GM06990 (cell line): ENCODE measurements at places on chromosomes 12 and 14.

DNA sequence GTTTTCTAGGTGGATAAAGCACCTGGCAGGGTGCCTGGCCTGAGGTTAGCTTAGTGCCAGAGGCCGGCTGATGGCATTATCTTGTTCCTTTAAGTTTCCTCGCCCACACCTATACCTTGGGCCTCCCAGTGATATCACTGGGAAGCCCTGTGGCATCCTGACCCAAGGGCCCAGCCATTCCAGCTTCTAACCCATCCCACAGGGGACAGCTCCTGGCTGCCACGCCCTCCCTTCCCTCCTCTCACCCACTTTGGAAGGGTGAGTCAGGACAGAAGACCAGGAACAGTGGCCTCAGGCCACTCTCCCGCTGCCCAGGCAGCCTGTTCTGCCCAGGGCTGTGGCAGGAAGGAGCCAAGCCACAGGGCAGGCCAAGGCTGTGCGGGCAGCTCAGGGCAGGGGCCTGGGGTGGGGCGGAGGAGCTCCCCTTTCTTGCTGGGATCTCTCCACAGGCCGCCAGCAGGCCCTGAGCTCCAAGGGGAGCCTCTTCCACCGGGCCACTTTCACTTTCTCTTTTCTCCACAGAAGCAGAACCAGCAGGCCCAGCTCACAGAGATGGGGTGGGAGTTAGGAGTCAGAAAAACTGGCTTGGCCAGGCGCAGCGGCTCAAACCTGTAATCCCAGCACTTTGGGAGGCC is 75.1 kb downstream of the IRF2BPL start:
- peak; percentile 55 for DNase-seq

DNA sequence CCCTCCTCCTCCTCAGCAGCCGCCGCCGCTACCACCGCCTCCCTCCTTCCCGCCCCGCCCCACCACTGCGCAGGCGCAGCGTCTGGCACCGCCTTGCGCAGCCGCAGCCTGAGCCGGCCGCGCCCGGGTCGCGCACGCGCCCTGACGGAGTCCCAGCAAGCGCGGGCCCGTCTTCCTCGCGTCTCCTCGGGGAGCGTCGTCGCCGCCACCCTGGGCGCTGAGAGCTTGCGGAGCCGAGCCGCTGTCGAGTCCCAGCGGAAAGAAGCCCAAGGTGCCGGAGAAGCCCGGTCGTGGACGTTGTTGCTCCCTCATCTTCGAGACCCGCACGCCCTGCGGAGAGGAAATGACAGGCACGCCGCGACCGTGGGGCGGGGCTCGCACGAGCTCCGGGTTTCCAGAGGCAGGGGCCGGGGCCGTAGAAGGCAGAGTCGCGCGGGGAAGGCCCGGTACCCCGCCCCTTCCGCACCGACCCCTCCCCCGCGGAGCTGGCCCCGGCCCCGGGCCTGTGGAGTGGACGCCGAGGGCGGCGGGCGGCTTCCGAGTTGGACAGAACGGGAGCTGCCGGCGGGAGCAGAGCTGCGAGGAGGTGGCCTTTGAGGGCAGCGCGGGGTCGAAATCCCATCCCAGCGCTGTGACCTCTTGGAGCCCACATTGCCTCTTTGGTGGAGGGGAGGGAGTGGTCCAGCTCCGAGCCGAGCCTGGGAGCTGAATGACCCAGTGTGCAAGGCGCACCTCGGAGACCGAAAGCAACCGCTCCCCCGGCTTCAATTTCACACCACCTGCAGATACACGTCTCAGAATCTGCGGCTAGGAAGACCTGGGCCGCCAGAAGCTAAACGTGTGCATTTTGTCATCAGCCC is 469 bp upstream of the RAB35 start:
- peak; percentile 96 for DNase-seq

GRCh38 chr12:94149119-94149780 is 873 bp downstream of the PLXNC1 start:
- DNase-seq: peak; percentile 88

GRCh38 chr12:65823513-65824375 is 539 bp upstream of the HMGA2 start:
- peak; percentile 8 for DNase-seq

DNA sequence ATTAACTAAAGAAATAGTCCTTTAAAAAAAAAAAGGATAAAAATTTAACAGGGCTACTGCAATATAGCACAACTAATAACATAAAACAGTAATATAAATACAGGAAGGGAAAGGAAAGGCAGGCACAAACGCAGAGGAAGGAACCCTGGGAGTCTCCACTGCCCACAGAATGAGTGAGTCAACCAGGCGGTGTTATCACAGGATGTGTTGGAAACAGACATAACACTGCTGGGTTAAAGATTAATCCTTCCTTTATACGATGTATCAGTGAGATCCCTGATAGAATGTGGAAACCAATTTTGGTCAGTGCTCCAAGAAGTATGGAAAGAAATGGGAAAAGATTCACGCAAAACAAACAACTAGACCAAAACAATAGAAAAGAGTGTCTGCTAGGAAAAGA is 47.9 kb downstream of the FGD6 start:
- DNase-seq: no peak

- DNase-seq: no peak
These were observed 795.2 kb downstream of the SLC16A7 start for GRCh38 chr12:60391051-60391450.

- no peak for DNase-seq
These were observed 49.4 kb upstream of the RIN3 start for GRCh38 chr14:92464156-92464555.

- DNase-seq: no peak
These were observed 3.9 kb upstream of the GPX2 start for GRCh38 chr14:64946310-64947045.

DNA sequence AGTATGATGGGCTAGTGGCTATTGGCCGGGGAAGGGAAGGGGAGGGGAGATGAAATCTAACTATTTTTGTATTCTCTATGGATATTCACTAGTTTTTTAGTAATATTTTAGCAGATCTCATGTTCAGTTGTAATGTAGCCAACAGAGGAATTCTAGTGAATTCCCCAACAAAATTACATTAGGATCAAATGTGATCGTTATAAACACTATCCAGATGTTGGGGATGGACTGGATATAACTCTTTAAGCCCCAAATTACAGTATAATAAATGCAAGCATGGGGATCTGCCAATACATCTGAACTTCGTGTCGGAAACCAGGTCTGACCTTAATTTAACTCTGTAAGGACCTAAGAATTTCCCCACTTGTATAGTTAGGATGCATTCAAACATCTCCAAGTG is 21.5 kb downstream of the LLPH start:
- DNase-seq: no peak

GRCh38 chr12:56661979-56662638 is 16.3 kb upstream of the ATP5F1B start:
- DNase-seq: no peak

DNA sequence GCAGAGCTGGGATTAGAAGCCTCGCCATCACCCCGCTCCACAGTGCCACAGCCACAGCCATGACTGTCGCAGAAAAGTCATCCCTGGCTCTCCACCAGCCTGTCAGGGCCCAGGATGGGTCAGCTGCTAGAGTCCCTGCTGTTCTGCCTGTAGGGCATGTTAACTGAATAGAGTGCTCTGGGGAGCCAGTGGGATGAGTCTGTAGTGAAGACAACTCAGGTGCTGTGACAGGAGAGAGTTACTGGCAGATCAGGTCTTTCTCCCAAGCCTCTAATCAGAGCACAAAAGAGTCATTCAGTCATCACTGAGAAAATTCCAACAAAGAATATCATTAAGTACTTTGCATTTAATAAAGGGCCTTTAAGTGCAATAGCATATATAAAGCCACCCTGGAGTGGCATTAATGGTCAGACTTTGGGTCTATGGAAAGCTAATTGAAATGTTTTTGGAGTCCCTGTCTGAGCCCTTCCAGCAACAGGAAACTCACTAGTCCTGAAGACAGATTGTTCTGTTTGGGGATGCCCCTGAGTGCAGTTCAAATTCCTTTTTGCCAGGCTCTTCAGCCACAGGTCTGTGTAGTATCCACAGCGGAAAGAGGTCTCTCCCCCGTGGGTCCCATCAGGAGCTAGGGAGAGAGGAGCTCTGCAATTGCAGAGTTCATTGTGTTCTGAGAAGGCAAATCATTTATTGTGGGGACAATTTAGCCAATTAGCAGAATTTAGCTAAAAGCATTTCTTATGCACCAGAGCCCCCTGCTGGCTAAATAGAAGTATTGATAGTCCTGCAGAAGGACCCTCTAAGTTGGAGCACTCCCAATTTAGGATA is 45.2 kb upstream of the C14orf132 start:
- no peak for DNase-seq

GRCh38 chr14:35963209-35963608 is 137.1 kb downstream of the BRMS1L start:
- no peak for DNase-seq

DNA sequence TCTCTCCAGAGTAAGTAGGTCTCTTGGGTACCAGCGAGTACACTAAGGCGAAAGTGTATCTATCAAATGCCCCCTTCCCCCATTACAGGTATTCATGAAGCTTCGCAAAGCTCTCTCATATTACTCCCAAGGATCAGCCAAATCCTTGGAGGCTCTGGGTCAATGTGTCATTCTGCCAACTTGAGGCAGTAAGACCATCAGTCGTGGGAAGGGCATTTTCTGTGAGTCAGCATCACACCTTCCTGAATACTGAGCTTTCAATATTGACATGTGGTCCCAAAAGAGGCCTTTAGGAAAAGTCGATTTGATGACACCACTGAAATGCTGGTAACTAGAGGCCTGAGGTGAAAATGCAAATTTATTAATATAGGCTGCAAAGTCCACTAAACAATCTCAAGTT is 323.9 kb downstream of the LRIG3 start:
- DNase-seq: no peak

DNA sequence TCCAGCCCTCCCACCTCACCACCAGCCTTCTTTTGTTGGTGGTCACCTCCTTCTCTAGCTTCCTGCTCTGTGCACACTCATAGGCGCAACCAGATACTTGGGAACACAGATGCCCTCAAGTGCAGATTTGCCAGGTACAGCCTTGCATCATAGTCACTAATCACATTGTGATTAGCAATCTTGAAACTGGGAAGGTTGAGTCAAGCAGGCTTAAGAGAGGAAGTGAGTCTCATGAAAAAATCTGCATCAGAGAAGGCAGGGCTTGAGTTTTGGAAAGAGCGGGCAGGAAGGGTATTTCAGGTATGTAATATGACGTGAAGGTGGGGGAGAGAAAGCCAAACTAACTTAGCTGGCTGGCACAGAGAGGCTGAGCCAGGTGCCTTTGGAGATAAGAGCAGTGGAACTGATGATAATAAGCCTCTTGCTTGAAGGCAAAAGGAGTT is 2.7 kb upstream of the RABGGTA start:
- peak; percentile 73 for DNase-seq

GRCh38 chr12:26770239-26771070 is 62.5 kb downstream of the ITPR2 start:
- no peak for DNase-seq

GRCh38 chr12:52585946-52586345 is 12.3 kb upstream of the KRT74 start:
- no peak for DNase-seq

- no peak for DNase-seq
These were observed 145.3 kb downstream of the CACNA1C start for GRCh38 chr12:2198005-2198501.

- no peak for DNase-seq
These were observed 172.9 kb downstream of the CEP128 start for GRCh38 chr14:80768646-80769045.

- no peak for DNase-seq
These were observed 260.6 kb upstream of the GARIN6 start for GRCh38 chr12:99386907-99387306.

DNA sequence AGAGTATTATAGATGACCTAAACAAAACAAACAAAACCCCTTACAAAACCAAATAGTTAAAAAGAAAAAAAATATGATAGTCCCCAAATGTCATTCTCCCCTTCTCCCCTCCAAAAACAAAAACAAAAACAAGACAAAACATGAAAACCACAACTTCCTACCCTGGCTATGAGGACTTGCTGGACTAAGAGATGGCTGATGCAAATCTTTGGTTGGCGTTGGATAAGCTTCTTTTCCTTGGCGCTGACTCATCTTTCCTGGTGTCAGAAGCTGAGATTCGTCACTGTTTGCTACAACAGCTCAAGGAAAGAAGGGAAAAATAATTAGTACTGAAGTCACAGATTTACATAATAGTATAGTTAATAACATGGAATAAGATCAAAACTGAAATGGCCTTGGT is 102.5 kb upstream of the BBS10 start:
- DNase-seq: no peak

- no peak for DNase-seq
These were observed 564.0 kb downstream of the TRHDE start for GRCh38 chr12:72836194-72836593.

DNA sequence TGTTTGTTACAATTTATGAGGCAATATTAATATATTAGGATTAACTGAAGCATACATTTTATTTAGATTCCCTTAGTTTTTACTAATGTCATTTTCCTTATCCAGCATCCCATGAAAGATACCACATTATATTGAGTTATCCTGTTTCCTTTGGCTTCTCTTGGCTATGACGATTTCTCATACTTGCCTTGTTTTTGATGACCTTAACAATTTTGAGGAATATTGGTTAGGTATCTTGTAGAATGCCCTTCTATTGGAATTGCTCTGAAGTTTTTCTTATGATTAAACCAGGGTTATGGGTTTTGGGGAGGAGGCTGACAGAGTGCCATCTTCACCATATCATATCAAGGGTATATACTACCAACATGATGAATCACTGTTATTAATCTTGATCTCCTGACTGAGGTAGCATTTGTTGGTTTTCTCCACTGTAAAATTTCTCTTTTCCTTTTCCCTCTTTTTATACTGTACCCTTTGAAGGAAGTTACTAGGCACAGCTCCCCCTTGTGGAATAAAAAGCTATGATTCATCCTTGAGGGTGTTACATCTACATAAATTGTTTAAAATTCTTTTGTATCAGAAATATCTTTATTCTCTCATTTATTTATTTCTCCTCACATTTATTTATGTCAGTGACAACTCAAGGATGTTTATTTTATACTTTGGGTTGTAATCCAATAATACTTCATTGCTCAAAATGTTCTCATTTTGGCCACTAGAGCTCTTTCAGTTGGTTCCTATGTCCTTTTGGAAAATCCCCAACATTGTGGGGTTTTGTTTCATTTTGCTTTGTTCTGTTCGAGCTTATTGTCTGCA is 239.0 kb downstream of the SLC16A7 start:
- no peak for DNase-seq

DNA sequence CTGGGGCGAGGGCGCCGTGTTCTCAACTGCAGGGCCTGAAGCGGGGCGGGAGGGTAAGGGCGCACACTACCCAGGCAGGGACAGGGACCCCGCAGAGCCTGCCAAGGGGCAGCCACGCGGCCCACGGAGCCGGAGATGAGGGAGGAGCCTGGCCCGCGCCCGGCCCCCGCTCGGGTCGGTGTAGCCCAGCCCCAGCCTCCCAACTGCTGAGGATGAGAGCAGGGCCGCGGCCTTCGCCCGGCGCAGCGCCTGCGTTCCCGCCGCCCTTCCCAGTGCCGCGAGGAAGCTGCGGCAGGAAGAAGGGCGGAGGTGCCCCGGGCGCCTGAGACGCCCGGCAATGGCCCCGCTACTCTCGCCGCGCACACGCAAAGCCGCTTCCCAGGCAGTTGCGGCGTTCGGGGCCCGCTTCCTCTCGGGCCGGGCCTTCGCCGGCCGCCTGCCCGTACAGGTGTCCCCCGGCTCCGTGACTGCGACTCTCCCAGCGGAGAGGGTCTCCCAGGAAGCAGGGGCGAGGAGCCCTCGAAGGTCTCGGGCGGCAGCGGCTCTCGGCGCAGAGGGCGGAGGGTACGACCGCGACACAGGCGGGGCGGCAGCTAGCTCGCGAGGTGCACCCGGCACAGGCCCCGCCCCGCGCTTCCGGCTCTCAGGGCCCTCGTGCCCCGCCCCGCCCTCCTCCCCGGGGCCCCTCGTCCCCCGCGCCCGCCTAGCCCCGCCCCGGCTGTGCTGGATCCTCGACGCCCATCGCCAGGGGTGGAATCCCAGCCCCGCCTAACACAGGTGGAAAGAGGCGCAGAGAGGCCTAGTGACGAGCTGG is 24.8 kb upstream of the YY1 start:
- peak; percentile 89 for DNase-seq
